Stimulated activated CD8-positive, alpha-beta memory T cell treated with anti-CD3 and anti-CD28 coated beads, Interleukin-7, amount 100 ng/mL, for 1 hour (primary cell): ENCODE measurements at places on chromosomes 5 and 9.

- no peak for DNase-seq
Measured at GRCh38 chr5:145775893-145776444, 59.2 kb downstream of the PRELID2 start.

DNA sequence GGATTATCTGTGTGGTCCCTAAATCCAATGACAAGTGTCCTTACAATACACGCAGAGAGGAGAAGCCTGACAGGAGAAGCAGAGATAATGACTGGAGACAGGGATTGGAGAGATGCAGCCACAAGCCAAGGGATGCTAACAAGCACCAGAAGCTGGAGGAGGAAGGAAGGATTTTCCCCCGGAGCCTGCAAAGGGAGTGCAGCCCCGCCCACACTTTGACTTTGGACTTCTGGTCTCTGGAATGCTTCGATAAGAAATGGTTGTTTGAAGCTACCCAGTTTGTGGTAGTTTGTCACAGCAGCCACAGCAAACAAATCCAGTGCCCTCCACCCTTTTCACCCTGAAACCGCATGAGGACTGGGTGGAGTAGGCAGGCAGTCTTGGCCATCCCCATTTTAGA, 77.2 kb upstream of the BOD1 start:
- no peak for DNase-seq

DNA sequence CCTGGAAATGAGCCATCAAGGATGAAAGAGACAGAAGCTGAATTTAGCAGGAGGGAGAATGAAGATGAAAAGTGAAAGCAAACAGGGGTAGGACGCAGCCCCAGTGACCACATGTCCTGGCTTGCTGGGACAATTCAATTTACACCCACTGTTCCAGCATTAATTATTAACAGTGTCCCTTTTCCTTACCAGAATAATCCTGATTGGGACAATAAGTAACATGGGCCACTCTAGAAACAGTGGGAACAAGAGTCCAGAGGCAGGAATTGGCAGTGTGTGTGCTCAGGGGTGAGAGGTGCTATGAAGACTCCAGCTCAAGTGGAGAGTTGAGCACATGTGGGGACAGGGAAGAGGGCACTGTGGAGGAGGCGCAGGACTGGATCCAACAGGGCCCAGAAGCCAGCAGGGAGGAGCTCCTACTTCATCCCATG, 147.1 kb downstream of the C5orf15 start:
- DNase-seq, result no peak

GRCh38 chr5:179217356-179217755, 127.9 kb downstream of the ADAMTS2 start:
- DNase-seq, result no peak

DNA sequence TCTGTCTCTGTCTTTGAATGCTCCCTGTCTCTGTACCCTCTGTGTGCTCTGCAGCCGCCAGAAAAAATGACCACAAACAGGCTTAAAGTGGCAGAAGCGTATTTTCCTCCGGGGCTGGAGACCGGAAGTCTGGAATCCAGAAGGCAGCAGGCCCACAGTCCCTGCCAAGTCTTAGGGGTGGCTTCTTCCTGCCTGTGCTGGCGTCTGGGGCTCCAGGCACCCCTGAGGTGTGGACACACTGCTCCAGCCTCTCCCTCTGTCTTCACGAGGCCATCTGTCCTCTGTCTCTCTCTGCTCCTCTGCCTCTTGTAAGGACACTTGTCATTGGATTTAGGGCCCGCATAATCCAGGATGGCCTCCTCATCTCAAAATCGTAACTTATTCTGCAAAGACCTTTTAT, 298.4 kb upstream of the IRX4 start:
- DNase-seq, result no peak

DNA sequence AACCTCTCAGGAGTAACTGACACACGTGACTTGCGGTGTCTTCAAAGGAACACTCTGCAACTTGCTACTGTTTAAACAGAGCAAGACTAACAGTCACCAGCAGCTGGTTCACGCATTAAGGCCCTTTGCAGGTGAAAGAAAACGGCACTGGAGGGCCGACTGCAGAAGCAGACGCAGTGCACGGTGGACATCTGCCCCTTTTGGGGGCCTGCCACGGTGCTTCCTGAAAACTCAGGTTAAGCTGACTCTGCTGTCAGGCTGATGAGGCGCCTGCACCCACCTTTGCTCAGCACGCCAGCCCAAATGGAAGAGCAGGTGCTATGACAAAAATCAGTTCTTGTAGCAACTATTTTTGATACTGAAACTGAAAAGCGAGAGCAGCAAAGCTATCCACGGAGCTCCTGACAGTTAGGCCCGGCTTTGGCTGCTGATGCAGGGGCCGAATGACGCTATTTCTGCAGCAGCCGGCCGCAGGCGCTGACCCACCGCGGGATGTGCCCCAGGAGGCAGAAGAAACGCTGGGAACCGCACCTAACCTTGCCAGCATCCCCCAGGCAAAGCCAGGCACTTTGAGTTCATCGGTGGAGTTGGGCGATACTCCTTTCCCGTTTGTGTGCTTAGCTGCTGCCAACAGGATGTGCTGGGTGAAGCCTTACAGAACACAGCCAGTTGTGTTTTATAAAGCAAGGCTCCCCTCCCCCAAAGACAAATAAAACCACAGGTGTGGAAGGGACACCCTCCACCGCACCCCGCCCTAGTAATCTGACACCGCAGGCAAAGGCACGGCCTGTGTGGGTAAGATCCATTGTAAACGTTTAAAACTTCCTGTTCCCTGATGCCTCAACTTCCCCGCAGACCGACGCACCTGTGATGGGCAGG, 21.1 kb upstream of the TERT start:
- no peak for DNase-seq

DNA sequence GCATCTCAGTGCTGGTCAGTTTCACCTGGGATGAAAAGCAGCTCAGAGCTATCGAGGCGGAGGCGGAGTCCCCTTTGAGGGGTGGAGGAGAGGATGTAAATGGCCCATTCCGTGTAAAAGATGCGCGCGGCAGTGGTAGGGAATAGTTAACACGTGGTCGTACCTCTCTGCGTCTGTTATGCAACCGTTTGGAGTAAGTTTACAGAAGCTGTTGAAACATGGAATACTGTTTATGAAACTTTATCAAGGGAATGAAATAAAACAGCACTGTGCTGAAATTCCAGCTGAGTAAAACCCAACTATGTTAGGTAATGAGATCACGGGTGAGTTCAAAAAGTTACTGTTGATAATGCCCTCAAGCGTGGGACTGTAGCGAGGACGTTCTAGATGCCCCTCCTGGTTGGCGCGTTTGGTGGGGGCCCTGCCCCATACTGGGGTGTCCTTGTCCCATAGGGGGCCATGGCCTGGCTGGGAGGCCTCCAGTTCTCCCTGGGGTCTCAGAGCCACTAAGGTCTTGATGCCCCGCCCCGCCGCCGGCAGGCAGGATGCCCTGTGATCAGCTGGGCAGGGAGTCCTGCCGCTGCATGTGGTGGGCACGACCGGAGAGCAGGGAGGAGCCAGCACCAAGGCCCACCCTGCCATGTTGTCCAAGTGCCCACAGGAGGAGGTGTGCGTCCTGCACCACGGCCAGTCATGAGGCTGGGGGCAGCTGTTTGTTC, 90.9 kb downstream of the COL5A1 start:
- no peak for DNase-seq

DNA sequence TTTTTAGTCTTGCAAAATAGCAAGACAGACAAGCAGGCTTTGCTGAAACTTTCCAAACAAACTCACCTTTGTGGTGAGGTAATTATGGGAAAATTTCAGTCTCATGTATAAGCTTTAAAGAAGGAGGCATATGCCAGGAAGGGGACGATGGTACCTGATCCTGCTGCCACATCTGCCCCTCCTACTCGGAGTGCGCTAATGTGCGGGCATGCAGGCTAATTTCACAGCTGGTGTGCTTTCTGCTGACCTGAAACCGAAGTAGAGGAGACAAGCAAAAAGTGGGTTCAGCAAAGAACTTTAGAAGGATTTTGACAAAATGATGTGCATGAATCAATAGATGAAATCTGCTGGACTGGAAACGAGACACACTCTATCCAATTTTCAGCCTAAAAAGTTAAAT, 117.1 kb upstream of the IRX4 start:
- no peak for DNase-seq
